ENCODE measurements at places on chromosomes 3 and 15.

DNA sequence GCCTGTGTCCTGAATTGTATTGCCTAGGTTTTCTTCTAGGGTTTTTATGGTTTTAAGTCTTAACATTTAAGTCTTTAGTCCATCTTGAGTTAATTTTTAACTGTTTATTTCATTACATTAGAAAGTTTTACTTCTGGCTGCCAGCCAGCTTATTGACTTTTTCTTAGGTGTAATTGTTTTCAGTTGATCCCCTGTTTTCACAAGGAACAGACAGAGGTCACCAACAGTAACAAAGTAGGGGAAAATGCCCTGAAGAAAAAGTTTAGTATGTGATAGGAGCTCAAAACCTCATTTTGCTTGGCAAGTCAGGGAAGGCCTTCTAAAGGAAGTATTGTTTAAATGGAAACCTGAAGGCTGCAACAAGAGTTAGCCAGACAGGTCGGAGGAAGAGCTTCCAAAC is 10.4 kb downstream of the WDR48 start:
- DNase-seq = no peak

DNA sequence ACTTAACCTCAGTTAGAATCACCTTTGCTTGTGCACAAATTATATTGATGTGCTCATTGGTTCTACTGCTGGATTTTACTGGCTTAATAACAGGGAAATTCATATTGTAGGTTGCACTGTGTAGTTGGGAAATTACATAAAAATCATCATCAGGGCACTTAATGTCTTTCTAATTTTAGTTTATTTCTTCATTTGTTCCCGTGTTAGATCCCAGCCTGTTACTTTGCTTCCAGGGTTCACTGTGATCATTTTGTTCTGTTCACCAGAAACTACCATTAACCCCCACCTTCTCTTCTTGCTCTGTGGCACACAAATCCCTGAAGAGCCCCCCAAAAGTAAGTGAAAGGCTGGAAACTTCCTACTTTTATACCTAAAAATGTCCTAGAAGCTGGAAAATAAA is 80.4 kb downstream of the RARB start:
- no peak for DNase-seq

- DNase-seq = no peak
Measured at GRCh38 chr3:71172189-71172588, 411.3 kb downstream of the FOXP1 start.

DNA sequence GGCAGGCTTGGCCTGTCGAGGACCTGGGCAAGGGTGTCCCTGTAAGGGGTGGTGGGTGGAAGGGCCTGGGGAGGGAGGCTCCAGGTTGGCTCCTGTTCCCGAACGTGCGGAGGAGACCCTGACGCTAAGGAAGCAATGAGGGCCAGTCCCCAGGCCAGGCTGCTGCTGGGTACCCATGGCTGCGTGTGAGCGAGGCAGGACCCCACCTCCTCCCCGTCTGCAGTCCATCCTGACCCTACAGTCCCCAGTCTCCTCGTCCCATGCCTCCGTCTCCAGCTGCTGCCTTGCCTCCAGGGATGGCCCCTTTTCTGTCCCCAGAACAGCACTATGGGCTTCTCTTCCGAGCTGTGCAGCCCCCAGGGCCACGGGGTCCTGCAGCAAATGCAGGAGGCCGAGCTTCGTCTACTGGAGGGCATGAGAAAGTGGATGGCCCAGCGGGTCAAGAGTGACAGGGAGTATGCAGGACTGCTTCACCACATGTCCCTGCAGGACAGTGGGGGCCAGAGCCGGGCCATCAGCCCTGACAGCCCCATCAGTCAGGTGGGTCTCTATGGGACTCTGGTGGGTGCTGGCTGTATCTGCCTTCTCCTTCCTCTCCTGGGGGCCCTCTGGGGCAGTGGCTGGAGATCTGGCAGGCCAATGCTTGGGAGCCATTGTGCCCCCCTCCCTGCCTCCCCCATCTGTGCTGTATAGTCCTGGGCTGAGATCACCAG is 571 bp downstream of the FES start:
- no peak for DNase-seq

DNA sequence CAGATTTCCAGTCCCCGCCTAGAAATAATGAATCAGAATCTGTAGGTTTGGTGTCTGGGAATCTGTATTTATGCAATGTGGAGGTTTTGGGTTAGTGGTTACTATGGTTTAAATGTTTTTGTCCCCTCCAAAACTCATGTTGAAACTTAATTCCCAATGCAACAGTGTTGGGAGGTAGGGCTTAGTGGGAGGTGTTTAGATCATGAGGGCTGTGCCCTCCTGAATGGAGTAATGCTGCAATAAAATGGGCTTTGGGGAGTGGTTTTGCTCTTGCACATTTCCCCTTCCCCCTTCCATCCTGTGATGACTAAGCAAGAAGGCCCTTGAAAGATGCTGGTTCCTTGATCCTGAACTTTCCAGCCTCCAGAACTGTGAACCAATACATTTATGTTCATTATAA is 9.2 kb upstream of the RFC4 start:
- no peak for DNase-seq

DNA sequence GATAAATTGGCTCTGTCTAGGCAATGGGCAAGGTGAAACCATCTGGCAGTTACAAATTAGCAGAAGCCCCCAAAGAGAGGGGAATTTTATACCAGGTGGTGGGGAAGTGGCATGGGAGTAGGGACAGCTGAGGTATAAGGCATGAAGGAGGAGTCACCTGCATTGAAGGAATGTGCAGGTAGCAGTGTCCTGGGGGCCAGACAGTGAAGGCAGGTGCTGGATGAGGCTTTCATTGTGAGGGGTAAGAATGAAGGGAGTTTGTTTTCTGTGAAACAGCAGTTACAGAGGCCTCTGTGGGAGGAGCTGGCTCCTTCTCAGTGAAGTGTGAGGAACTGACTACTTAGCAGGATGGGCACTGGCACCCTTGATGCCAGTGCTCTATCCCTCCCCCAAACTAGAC is 19.1 kb upstream of the PXYLP1 start:
- DNase-seq = no peak

DNA sequence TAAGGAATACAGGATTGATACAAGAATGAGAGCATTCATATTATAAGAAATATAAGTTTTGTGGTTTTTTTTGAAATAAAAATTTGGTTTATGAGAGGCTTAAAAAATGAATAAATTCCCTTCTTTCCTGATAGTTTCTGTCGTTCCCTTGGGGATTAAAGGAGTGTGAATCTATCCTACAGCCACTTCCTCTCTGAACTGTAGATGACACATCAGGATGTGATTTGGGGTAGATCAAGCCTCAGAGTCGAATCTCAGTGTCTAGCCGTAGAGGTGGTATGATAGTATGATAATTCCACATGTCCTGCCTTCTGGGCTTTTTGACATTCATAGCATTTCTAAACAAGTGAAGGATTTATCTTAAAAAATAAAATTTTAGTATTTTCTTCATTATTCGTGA is 343.1 kb downstream of the LPP start:
- DNase-seq = no peak

- DNase-seq = no peak
Measured at GRCh38 chr3:34483311-34483887, 685.0 kb downstream of the PDCD6IP start.

DNA sequence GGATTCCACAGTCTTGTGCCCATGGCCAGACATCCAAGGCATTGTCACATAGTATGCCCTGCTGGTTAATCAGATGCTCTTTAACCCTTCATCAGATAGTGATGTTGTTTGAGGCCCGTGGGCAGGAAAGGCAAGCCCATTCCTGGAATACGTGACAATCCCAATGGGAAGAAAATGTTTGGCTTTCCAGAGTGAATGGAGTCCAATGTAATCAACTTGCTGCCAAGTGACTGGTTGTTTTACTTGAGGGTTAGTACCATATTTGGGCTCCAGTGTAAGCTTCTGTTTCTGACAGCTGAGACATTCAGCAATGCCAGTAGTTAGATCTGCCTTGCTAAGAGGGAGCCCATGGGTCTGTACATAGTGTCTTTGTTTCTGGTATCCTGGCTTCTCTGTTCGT is 31.3 kb downstream of the RPL39L start:
- no peak for DNase-seq

DNA sequence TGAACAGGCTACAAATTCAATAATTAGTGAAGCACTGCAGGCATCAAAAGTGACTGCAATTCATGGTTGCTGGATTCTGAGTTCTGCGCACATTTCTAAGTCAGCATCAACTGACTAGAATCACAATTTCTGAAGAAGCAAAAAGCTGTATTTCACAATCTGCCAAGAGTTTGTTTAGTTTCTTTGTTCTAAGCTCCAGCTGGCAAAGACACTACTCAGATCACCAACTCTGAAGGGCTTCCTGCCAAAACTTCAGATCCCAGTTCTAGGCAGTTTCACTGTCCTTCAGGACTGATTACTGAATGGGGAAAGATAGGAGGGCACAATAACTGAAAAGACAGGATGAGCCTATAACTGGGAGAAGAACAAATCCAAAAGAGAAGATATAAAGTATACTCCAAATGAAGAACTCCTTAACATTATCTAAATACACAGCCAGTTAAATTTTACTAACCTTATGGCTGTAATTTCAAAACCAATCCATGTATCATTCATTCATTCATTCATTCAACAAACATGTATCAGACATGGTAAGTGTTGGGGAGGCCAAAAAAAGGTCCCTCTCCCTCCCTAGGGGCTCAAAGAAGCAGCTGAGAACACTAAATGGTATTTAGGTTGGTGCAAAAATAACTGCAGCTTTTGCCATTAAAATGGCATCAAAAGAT is 17.1 kb downstream of the TJP1 start:
- no peak for DNase-seq

- DNase-seq = no peak
Measured at GRCh38 chr3:42732196-42732828, 29.7 kb upstream of the HHATL start.

DNA sequence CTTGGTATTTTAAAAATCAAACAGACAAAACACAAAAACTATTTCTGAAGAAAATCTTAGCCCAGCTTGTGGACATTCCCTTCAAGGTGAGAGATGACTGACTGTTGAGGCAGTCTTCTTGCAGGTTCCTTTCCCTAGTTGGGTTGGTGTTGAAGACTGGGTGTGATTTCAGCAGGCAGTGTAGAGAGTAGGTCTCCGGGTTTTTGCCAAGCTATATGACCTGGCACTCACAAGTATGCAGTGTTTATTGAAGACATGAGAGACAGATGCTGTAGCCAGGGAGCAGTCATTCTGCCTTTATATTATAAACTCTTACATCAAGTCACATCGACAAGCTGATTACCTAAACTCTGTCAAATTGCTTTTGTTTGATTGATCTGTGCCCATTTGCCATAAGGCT is 17.5 kb downstream of the SENP8 start:
- no peak for DNase-seq

- no peak for DNase-seq
Measured at GRCh38 chr3:123098426-123099330, 31.9 kb downstream of the PDIA5 start.

- DNase-seq = no peak
Measured at GRCh38 chr3:124920718-124921117, 13.8 kb downstream of the MUC13 start.

DNA sequence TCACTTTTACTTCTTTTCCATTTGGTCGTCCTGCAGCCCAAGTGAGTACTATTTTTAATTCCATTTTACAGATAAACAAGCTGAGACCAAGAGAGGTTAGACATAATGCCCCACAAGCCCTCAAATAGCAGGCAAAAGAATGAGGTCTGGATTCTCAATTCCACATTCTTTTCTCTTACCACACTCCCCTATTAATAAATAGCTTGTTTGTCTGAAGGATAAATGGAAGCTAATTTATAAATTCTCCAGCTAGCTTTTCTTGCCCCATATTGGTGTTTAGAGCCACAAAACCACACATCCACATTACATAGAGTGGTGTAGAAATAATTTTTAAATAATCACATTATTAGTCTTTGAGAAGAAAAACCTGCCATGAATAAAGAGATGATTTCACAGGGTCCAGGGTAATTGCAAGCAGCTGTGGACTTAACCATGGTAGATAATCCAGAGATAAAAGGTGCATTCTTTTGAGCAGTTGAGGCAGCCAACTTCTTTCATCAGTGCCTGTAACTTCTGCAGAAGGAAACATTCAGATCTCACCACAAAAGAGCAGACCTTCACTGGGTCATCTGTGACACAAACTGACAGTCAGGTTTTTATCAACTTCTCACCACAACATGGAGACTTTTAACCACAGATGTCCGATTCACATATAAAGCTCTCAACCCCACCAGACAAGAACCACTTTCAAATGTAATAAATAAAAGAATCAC is 313.4 kb upstream of the STT3B start:
- DNase-seq = no peak

- no peak for DNase-seq
Measured at GRCh38 chr3:50473768-50474167, 29.7 kb downstream of the CACNA2D2 start.

- DNase-seq = no peak
Measured at GRCh38 chr3:130839813-130840212, 54.1 kb upstream of the ATP2C1 start.

GRCh38 chr3:183244981-183245476 is 8.0 kb upstream of the B3GNT5 start:
- no peak for DNase-seq

DNA sequence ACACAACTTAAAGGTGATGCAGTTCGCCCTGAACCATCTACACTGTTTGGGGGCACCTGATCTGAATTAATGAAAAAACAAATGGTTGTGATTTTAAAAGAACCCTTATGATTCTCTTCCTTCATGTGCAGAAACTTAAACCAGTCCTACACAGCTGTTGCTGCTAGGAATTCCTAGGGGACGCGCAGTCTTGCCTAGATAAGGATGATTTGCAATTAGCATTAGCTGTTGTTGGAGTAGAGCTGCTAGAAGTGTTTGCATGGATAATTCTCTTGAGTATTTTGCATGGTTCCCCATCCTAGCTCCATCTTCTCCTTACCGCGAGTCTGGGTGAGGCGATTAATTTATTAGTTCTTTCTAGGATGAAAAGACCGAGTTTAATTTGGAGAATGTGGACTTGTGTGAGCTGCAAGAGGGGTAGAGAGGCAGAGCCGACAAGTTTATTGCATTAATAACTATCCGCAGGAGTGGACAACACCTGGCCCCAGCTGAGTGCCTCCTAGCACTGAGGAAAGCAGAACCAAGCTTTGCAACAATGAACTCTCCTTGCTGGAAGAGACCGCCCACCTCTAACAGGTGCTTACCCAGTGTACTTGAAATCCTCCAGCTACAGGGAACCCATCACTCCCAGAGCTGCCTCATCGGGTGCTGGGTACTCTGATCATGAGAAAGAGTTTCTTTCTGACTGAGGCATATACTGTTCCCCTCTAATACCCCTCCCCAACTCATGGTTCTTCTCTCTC is 75.0 kb upstream of the WNT7A start:
- DNase-seq = no peak

DNA sequence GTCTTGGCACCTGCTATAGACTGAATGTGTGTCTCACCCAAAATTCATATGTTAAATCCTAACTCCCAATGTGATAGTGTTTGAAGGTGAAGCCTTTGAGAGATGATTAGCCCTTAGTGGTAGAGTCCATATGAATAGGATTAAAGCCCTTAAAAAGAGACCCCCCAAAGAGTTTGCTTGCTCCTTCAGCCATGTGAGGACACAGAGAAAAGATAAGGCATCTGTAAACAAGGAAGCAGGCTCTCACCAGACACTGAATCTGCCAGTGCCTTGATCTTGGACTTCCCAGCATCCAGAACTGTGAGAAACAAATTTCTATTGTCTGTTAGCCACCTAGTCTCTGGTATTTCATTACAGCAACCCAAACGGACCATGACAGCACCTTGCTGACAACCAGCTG is 16.6 kb downstream of the KPNA1 start:
- DNase-seq = no peak

- no peak for DNase-seq
Measured at GRCh38 chr3:30738605-30739004, 132.2 kb downstream of the TGFBR2 start.

All from stimulated activated CD8-positive, alpha-beta memory T cell treated with anti-CD3 and anti-CD28 coated beads, Interleukin-12 subunit alpha, Interleukin-12 subunit beta, amount 100 ng/mL, for 4 hours (primary cell).